Purkinje cell (primary cell): ENCODE measurements at places on chromosomes 3 and 15. TPM values are rescaled to one million over a fixed set of nuclear protein-coding genes. Genes with fewer than 3 reads are reported as not detected.

Gene OIP5
- polyA plus RNA-seq: 2.1 TPM in 1 of 2 replicates, not detected in the other

Gene PLA2G4D
- 0.35 and 1.7 TPM in 2 replicates for polyA plus RNA-seq

Gene IGF2BP2
- 0.31 TPM in 1 of 2 replicates, not detected in the other for polyA plus RNA-seq

Gene CFAP91
- polyA plus RNA-seq: 10.5 and 17.1 TPM in 2 replicates

Gene CLDN1
- not detected in 2 replicates for polyA plus RNA-seq

Gene DIPK2A
- 439 and 483 TPM in 2 replicates for polyA plus RNA-seq

Gene UCN2
- not detected in 2 replicates for polyA plus RNA-seq

Gene PRRT3
- polyA plus RNA-seq: 4.9 and 5.1 TPM in 2 replicates

Gene GP5
- not detected in 2 replicates for polyA plus RNA-seq
